Coronary artery (tissue), 2 donors: ENCODE measurements at places on chromosomes 16 and 17.

GRCh38 chr17:13337864-13338371, 263.8 kb downstream of the HS3ST3A1 start:
- DNase-seq = no peak

DNA sequence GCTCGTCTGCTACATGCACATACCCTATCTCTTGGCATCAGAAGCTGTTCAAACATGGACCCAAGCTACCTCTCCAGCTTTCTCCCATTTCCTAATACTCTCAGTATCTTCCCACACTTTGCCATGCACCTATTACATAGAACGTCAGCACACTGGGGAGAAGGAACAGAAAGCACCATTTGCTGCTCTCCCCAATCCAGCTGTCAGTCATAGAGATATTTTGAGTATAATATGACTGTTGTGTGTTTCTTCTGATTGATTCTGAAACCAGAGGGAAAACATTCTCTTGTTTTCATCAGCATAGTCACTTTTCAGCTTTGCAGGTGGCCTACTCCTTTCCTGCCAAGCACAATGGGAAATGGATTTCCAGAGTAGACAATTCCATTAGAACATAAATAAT, 107.1 kb downstream of the ADAMTS18 start:
- DNase-seq = no peak

GRCh38 chr16:4347010-4347409, 4.1 kb downstream of the PAM16 start:
- no peak for DNase-seq

- DNase-seq = no peak
Measured at GRCh38 chr17:47720754-47721533, 12.1 kb upstream of the TBX21 start.

DNA sequence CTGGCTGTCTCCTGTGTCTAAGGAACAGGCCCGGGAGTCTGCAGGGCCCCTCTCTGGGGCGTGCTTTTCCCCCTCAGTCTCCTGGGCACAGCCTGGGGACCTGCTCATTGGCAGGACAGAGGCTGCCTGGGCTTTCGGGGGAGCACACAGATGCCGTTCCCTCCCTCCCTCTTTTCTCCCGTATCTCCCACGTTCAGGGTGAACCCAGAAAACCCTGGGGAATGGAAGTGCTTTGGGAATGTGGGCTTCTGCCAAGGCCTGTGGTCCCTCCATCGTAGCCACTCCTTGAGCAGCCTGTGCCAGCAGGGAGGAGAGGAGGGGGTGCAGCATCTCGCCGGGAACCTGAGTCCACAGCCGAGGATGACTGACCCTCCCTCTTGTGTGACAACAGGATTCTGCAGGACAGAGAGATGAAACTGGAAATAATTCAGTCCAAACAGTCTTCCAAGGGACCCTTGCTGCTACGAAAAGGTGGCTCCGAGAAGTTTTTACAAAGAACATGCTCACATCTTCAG, 52.0 kb downstream of the RNF213 start:
- DNase-seq = no peak

DNA sequence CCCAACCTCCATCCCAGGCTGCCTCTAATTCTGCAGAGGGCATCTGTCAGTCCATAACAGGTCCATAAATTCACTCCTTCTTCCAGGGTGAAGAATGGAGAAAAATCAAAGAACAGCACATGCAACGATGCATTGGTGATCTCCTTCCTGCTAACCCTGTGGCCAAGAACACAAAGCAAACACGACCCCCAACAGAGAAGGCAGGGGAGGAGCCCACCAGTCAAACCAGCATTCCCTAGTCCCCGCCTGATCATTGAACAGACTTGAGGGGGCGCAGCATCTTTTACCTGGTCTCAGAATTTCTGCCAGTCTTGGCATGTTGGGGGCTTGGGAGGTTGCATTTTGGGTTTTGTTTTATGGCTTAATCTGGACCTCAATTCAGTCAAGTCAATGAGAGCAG, 476.0 kb downstream of the SLC39A11 start:
- DNase-seq = no peak

- DNase-seq = no peak
Measured at GRCh38 chr17:60525328-60525684, 736 bp downstream of the APPBP2 start.

DNA sequence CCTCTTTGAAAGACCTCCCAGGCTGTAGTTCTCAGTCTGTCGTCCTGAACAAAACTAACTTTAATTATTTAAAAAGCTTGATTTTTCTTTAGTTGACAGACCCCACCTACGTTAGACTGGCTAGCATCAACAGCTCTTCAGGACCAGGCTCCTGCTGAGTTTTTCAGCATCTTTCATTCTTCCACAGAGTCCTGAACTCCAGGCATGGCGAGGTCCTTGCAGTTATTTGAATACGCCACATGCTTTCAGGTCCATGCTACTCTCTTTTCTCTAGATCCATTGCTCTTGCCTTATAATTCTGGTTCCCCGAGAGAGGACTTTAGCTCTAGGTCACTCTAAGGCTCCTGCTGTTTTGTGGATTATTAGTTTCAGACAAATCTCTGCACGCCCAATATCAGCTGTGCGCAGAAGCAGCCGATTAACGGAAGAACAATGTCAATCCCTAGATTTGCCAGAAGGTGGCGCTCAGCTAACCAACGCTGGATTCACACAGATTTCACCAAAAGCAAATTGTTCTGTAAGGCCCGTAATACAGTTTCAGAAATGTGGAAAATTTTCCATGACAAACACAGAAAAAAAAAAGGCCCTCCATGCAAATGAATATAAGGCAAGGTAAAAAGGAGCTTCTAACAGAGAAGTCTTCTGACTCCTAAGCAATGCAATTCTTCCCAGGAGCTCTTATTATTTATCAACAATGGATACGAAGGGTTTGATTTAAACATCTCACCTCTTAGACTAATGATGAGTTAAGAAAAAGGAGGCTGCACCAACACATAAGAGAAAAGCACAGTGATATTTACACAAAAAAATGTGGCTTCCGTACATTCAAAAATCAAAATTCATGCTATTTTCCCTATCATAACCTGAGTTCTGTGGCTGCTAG, 33.5 kb upstream of the BCO1 start:
- no peak for DNase-seq

DNA sequence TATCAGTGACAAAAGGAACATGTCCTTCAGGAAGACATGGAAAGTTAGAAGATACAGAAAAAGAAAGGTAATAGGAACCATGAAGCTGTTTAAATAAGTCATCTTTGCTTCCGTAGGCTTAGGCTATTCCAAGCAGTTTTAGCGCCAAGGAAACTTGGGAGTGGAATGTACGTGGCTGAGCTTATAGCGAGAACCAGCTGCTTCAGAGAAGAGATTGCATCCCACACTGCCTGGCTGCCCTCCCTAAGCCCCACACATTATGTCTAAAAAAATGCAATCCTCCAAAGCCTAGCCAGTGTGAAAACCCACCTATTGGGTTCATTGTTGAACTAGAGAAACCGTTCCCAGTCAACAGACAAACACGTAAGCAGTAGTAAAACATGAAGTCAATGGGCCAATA, 149.9 kb downstream of the SLC39A11 start:
- DNase-seq = no peak

- peak; percentile 38 for DNase-seq
Measured at GRCh38 chr17:57674894-57675293, 70.2 kb downstream of the CCDC182 start.

DNA sequence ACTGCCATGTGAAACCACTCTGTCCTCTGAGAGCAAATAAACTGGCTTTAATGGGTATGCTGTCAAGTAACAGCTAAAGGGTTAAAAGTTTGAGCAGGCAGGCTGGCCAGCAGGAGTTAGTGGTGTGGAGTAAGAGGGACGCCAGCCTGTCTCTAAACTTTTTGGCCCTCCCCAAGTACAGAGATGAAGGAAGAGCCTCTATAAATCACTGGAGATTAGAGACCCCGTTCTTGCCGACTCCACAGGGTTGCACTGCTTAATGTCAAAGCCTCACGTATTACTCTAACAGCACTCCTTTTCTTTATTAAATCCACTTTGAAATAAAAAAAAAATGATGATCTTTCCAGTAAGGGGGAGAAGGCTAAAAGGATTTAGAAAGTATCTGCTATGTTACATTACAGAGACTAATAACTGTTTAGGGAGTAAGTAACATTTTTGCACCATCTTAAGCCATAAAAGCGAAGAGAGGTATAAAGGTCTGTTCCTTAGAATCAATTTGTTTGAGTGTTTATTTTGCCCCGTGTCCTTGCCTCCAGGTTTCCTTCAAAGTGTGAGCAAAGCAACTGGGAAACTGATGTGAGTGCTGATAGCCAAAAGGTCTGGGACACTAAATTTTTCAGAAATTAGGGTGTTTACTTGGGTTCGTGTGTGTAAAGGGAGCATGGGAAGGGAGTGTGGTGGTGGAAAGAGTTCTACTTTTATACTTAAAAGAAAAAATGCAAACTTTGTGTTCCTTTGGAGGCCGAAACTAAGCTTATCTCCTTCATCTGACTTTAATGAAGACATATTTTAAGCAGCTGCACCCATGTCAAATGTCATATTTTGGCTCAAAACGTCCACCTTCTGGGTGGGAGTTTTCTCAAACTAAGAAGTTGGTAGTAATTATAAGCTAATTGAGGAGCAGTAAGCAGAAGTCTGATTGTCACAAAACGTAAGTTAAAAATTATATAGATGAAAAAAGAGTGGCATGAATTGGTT, 109.9 kb upstream of the TBX2 start:
- no peak for DNase-seq

- DNase-seq = peak; percentile 61
Measured at GRCh38 chr17:17017343-17018014, 24.8 kb upstream of the MPRIP start.

- no peak for DNase-seq
Measured at GRCh38 chr16:83878838-83879237, 20.1 kb upstream of the MLYCD start.

- no peak for DNase-seq
Measured at GRCh38 chr17:13925579-13925978, 143.7 kb upstream of the COX10 start.
